Mesothelial cell of epicardium (in vitro differentiated cells): ENCODE measurements at places on chromosomes 12 and 14.

- no peak for DNase-seq
These were observed 864.2 kb upstream of the MGAT4C start for GRCh38 chr12:87120440-87120839.

GRCh38 chr14:51855234-51855633 lies 5.2 kb upstream of the GNG2 start:
- DNase-seq = no peak

DNA sequence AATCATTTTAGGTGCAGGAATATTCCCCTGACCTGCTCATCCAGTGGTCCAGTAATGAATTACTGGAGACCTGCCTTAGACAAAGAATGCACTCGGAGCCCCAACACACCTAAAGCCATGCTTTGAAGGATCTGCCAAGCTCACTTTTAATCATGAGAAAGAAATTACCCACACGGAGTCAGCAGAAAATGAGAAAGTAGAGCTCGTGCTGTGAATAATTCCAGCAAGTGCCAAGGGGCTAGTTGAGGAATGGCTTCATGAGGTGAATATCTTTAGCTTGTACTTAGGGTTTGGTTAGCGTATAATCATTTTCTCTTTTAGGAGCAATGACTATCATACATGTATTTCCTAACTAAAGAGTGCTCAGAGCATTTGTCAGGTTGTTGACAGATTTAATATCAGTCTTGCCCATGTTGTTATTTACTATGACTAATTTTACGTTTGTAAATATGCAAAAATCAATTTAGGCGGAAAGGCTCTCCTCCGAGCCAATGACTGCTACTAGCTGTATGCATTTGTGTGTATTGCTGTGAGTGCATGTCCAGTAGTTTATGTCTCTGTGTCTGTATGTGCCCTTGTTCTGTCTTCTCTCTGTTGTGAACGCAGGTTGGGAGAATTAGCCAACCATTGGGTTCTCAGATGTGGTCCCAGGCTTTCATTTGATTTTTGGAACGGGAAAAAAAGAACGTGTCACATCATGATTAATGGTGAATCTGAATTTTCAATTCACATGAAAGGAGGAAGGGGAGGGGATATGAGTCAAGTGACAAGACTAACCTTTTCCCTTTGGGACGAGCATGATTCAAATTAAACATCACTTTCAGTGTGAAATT lies 98.4 kb downstream of the RMST start:
- DNase-seq = no peak

GRCh38 chr12:82648259-82648909 lies 38.3 kb upstream of the TMTC2 start:
- DNase-seq = no peak

- no peak for DNase-seq
These were observed 8.0 kb downstream of the IFT43 start for GRCh38 chr14:75993567-75994041.

- DNase-seq = no peak
These were observed 101.3 kb downstream of the ASCL4 start for GRCh38 chr12:107875786-107876185.

- DNase-seq = no peak
These were observed 19.1 kb downstream of the TUNAR start for GRCh38 chr14:95895720-95896119.

DNA sequence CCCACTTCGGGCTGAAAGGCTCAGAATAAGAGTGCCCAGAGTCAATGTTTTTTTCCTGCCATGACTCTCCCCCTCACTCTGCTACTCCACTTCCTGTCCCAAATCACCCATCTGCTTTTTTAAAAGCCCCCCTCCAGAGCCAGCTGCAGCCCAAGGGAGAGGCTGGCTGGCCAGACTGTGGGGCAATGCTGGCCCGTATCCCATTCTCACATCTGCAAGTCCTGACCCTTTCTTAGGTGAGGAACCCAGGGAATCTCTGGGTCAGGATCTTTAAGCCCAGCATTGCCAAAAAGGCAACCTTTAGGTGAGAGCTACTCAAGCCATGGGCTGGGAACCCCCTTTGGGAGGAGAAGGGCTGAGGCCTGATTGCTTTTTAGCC lies 1.7 kb upstream of the ITGA5 start:
- DNase-seq = no peak

- DNase-seq = no peak
These were observed 5.6 kb downstream of the TCP11L2 start for GRCh38 chr12:106308121-106308520.

DNA sequence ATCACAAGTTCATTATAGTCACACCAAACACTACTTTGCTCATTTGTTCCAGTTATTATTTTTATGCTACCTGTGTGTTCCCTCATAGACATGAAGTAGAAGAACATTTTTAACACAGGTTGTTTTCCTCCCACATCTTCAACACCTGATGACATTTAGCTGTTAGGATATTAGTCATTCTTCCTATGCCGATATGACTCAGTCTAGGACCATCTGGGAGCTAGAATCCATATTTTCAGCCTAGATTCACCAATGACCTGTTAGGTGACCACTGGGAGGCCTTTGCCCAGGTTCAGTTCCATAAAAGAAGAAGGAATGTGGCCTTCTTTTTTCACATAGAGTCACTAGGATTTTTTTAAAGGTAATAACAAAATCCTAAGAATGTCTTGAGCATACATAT lies 222.8 kb downstream of the C12orf42 start:
- DNase-seq = no peak

DNA sequence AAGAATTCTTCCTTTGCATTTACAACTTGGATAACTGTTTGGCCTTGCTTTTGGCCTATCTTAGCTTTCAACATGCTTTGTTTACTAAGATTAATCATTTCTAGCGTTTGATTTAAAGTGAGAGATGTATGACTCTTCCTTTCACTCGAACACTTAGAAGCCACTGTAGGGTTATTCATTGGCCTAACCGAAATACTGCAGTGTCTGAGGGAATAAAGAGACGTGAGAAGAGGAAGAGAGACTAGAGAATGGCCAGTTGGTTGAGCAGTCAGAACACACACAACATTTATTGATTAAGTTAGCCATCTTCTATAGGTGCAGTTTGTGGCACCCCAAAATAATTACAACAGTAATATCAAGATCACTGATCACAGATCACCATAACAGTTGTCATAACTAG lies 62.3 kb upstream of the CCDC175 start:
- no peak for DNase-seq

- DNase-seq = no peak
These were observed 558.2 kb upstream of the MIS18BP1 start for GRCh38 chr14:45811155-45811554.

GRCh38 chr12:128442096-128442495 lies 175.1 kb downstream of the TMEM132C start:
- no peak for DNase-seq

DNA sequence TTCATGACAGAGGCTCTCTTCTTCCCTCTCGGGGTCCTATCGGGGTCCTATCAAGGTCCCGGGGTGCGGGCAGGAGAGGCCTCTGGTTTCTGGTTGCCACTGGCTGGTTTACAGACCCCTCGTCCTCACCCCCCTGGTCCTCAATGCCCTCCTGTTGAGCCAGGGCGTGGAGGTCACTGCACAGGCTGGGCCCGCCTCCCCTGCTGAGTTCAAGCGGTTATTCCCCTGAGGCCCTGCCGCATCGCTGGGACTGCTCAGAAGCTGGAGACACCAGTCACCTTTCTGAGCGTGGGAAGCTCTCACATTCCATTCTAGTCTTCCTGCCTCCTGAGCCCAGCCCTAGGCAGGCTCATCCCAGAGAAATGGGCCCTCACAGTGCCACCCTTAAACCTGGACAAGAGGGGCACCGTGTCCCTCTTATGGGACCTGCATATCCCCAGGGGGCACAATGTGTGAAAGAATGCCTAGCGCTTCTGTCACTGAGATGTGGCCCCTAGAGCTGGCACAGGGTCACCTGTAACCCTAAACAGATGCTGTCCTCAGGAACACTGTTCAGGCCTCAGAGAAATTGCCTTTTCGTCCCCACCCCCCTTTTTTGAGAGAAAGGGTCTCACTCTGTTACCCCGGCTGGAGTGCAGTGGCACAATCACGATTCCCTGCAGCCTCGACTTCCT lies 177.7 kb upstream of the RGS6 start:
- no peak for DNase-seq

- no peak for DNase-seq
These were observed 214.6 kb upstream of the NOS1 start for GRCh38 chr12:117576053-117576452.

DNA sequence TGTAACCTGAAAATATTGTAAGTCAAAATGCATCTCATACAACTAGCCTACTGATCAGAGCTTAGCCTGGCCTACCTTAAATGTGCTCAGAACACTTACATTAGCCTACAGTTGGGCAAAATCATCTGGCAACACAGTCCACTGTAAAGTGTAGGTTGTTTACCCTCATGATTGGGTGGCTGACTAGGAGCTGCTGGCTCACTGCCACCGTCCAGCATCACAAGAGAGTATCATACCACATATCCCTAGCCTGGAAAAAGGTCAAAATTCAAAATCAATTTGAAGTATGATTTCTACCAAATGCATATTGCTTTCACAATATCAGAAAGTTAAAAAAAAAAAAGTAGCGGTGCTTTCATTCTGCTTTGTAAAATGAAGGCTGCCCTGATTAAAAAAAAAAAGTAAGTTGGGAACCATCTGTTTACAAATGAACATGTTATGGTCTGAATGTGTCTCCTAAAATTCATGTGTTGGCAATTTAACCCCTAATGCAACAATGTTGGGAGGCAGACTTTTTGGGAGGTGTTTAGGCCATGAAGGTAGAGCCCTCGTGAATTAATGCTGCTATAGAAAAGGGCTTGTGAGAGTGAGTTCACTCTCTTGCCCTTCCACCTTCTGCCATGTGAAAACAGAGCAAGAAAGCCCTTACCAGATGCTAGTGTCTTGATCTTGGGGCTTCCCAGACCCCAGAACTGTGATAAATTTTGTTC lies 211.8 kb downstream of the PPM1H start:
- no peak for DNase-seq

- DNase-seq = no peak
These were observed 113.2 kb upstream of the HIF1A start for GRCh38 chr14:61581955-61582615.

- no peak for DNase-seq
These were observed 130.9 kb upstream of the PLEKHA5 start for GRCh38 chr12:18998343-18999261.

DNA sequence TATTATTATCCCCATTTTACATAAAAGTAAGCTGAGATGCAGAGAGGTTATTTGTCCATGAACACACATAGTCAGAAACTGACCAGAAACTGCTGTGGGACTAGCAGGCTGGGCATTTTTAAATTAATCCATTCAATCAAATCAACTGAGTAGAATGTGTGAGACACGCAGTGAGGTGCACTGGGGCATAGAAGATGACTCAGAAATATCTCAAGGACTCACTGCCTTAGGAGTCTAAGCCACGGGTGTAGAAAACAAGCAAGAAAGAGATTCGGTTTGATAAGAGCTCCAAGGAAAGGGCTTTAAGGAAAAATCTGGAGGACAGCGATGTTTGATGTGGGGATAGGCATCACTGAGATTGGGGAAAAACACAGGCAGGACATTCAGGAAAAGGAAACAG lies 127.8 kb downstream of the ANO2 start:
- DNase-seq = no peak

DNA sequence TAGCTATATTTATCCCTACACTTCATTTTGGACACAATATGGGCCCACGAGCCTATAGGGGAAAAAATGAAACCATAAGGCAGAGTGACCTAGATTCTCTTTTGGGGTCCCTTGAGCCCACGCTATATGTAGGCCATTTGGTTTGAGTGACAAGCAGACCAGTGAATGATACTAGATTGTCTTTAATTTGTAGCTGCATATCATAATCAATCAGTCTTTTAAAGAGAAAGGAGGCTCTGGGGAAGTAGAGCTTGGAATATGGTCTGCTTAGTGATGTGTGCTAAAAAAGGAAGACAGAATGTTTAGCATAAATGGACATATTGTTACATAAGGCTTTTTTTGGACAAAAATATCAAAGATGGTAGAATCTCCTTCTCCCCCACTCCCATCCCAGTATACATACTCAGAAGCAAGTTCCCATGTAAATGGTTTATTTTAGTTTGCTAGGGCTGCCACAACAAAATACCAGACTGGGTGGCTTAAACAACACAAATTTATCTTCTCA lies 140.8 kb downstream of the CAPZA3 start:
- DNase-seq = no peak

GRCh38 chr14:92382677-92383076 lies 59.7 kb downstream of the SLC24A4 start:
- no peak for DNase-seq
